ENCODE measurements at places on chromosomes 3 and 15.
A peak's percentile ranks its signal among the peaks of the same experiment; 100 is the strongest.

DNA sequence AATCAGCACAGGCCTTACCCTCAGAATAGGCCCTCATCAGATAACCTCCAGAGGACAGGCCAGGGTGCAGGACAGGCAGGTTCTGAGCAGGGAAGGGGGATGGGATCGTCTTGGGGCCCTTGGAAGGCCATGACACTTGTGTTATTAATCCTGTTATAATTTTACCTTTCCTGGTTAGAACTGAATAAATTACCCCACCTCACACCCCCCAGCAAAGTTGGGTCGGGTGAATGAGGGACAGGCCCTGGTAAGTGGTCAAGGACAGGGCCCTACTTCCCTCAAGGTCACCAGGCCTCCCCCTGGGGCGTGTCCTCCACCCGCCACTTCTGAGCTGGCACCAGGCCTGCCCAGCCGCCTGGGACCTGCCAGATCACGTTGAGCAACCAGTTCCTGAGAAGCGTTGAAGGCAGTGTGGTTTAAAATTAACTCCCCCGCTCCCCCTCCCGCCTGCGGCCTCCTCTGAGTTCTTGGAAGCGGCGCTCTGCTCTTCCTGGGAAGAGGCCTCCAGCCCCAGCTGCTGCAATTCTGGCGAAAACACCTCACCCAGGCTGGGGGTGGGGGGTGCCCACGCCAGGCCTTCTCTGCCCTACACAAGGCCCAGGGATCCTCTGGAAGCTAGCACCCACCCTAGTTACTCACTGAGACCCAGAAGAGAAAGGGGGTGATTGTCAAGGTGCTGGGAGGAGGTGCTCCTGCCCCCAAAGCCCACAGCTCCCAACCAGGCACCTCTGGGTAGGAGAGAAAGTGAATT, 10.6 kb downstream of the CISH start:
- peak; percentile 97 for DNase-seq

GRCh38 chr3:108388136-108389132, 92.1 kb downstream of the HHLA2 start:
- DNase-seq: peak; percentile 28

- DNase-seq: no peak
These were observed 58.1 kb upstream of the MEF2A start for GRCh38 chr15:99507504-99508310.

DNA sequence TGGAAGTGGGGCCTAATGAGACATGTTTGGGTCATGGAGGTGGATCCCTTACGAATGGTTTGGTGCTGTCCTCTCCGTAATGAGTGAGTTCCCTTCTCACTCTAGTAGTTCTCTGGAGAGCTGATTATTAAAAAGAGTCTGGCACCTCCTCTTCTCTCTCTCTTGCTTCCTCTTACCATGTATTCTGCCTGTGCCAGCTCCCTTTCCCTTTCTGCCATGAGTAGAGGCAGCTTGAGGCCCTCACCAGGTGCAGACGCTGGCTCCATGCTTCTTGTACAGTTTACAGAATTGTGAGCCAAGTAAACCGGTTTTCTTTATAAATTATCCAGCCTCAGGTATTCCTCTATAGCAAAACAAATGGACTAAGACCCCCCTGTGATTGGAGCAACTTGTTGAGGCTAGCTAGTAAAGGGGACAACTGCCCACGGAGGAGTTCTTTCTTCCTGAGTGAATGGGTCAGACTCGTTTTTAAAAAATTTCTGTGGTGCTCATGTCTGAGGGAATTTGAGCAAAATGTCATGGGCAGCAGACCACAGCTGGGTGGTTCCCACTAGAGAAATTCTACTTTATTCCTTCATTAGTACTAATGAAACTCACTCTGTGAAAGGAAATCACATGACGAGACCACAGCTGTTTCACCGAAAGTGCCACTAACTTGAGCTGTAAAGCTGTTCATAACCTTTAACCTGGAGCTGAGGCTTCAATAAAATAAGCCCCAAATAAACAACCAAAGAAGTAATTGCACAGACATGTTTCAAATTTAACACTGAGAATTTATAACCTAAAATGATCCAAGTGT, 210.0 kb downstream of the NFKBIZ start:
- no peak for DNase-seq

- DNase-seq: no peak
These were observed 183.1 kb downstream of the CHST2 start for GRCh38 chr3:143302638-143303171.

DNA sequence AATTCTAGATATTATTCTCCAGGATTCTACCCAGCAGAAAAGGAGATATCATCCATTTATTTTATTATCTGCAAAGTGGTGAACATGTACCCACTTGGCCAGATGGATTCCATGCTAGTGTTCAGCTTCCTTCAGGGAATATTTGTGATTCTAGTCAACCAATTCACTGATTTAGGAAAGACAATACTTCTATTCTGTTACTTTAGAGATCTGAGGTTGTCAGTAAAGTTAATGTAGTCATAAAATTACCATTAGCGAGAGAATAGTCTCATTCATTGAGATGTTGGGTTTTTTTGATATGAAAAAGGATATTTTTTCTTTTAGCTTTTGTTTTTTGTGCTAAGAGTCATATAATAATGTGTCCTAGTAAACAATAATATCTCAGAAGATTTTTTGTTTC, 222.8 kb downstream of the CGGBP1 start:
- DNase-seq: no peak

GRCh38 chr3:116946376-116946775, 236.8 kb downstream of the TUSC7 start:
- no peak for DNase-seq

DNA sequence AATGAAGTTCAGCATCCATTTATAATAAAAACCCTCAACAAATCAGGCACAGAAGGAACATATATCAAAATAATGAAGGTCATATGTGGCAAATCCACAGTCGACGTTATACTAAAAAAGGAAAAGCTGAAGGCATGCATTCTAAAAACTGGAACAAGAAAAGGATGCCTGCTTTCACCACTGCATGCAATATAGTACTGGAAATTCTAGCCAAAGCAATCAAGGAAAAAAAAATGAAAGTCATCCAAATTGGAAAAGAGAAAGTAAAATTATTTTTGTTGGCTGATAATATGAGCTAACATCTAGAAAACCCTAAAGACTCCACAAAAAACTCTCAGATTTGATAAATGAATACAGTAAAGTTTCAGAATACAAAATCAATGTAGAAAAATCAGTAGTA, 1123.2 kb downstream of the TBL1XR1 start:
- no peak for DNase-seq

DNA sequence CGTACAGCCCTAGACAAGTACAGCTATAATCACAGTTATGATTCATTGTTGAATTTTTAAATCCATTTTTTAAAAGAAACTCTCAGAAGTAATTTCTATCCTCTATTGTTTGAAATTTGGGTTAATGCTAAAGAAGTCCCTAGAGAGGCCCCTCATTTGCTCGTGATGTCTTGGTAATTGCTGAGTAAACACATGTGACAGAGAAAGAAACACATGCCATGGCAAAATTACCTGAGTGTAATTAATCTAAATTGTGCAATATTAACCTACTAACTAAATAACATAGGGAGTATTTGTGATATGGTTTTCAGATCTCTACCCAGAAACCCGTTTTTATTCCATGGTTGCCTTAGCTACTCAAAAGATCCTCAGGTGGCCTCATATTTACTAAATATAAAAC, 10.8 kb downstream of the NEK10 start:
- DNase-seq: no peak

- DNase-seq: peak; percentile 60
These were observed 695 bp downstream of the GMPS start for GRCh38 chr3:155870945-155871745.

GRCh38 chr3:53243165-53243564, 12.7 kb downstream of the TKT start:
- DNase-seq: no peak

DNA sequence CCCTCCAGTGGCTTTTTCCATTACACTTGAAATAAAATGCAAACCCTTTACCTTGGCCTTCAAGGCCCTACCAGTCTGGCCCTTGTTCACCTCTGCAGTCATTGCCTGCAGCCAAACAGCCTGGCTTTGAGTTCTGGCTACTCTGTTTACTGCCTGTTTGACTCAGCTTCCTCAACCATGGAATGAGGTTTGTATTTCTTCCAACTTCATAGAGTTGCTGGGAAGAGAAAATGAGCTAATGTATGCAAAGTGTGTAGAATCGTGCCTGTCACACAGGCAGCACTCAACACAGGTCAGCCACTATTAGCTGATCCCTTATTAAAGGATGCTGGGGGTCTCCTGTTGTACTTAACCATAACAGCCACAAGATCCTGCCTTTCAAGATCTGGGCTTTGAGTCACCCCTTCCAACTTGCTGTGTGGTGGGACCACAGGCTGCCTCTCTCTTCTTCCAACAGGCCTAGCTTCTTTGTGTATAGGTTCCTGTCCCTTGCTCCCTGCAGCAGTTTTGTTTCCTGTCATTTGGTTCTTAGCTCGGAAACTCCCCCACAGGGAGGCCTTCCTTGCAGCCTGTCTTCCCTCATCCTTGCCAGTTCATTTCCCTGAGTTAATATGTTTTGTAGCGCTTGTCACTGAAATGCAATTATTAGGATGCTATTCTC, 6.4 kb downstream of the MED12L start:
- no peak for DNase-seq

DNA sequence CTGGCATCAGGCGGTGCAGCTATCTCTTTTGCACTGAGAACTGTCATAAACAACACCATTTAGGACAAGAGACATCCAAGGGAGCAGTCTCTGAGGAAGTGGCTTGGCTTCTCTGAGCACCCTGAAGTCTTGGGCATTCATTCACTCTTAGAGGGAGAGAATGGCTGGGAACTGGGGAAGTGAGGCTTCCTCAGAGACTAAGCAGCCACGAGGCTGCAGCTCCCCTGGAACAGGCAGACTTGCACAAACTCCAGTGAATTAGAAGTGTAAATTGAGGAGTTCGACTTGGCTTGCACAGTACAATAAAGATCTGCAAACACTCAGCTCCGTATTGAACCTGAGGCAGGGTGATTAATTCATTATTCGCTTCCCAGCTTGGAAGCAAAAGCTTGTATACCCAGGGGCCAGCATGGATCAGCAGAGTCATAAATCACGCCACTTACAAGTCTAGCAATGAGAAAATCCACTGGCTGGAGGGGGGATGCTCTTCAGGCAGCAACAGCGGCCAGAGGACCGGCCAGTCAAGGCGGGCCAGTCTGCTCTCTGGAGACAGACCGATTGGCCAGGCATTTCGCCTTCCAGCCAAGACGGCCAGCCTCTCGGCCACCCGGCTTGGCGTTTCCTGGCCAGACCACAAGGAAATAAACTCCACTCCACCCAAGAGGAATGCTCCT, 118.8 kb upstream of the ADPGK start:
- DNase-seq: no peak

DNA sequence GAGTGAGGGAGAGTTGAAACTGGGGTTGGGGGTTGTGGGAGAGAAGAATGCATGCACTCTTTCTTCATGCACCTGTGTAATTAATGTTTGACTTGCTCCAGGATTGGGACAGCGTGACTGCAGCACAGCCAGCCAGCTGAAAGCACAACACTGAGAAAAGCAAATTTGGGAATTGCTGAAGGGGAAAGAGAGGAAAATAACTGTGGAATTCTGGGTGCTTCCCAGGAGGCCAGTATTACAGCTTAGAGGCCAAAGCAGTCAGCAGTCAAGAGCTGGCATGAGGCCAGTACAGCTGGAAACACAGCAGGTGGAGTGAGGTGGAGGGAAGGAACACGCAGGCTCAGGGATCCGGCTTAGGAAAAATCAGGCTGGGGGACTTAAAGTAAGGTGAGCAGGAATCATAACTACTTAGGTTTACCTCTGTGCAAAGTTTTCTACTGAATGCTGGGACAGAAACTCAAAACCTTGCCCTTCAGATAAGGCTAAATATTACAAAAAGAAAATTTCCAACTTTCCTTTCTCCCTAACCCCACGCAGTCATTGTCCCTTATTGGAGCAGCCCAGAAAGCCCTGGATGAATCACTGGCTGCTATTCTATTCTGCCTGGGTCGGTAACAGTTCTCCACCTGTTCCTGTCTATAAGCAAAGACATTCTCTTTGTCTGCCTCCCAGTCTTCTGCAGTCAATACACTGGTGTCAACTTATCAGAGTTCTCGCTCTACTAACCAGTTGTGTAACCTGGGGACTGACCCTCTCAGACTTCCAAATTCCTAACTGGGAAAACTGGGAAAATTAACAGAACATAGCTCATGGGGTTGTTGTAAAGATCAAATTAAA, 167.2 kb downstream of the MAGI1 start:
- DNase-seq: no peak

DNA sequence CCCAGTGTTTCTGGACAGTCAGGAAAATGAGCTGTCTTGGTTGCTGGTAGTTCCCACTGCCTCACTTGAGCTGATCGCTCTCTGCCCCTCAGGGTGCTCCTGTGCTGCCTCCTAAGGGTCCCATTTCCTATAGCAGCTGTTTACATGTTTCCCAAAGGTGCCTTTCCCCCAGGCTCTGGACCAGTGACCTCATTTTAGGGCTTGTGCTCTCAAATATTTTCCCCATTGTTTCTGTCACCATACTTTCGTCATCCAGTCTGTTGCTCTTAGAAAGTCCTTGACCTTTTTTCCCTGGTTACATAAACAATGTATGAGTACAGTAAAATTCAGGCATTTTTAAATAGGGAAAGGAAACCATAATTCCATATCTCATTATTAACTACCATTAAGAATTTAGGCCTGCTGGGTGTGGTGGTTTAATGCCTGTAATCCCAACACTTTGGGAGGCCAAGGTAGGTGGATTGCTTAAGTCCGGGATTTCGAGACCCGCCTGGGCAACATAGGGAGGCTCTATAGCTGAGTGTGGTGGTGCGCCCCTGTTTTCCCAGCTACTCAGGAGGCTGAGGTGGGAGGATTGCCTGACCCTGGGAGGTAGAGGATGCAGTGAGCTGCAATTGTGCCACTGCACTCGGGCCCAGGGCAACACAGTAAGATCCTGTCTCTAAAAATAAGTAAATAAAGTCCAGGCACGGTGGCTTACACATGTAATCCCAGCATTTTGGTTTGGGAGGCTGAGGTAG, 11.7 kb downstream of the RAD54L2 start:
- no peak for DNase-seq

GRCh38 chr15:84937144-84937543, 44.5 kb upstream of the PDE8A start:
- DNase-seq: no peak

DNA sequence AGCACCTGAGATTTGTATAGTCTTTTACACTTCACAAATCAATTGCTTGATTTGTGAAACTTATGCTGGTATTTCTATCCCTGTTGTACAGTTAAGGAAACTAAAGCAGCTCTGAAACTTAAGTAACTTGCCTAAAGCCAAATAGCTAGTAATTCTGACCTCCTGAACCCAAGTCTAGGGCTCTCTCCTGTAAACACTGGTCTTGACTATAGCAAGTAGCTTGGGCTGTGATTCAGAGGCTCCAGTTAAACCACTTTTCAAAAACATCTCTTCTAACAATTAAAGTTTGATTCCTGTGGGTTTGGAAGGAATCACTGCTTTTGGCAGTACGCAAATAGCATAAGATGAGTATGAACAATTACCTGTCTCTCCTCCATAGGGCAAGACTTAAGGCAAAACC, 18.5 kb upstream of the CMTM8 start:
- no peak for DNase-seq
